ENCODE measurements at places on chromosomes 16 and 17.

GRCh38 chr17:78567991-78568390, 9.2 kb downstream of the DNAH17 start:
- DNase-seq, result no peak

DNA sequence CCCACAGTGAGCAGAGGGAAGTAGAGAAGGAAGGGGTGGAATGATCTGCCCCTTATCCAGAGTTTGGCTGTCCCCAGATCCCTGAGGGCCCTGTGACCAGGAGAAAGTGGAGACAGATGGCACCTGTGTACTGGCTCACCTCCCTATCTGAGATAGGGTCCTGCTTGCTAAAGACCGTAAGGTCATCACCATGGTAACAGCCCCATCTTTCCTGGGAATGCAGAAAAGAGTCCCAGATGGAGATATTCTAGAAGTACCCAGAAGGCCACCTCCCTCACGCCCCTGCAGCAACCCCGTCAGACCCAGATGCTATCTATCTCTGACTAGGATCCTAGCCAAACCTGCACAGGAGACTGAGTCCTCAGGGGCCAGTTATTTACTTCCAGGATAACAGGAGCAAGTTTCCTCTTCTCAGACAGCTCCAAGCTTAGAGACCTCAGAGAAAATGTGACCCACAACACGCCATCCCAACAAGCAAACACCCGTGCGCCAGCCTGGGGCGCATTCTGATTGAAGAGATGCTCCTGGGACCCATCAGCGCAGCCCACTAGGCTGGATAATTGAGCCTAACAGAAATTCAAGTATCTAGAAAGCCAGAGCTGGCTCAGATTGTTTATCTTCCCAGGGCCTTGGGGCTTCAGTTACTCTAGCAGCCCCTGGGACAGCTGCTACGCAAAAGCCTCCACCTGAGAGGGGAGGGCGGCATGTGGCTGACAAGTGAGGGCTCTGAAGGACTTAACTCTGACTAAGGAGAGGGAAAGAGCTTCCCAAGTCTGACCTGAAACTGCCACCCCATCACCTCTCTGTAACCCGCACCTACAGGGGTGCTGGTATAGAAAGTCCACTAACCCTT, 1.9 kb downstream of the ORMDL3 start:
- DNase-seq, result no peak

DNA sequence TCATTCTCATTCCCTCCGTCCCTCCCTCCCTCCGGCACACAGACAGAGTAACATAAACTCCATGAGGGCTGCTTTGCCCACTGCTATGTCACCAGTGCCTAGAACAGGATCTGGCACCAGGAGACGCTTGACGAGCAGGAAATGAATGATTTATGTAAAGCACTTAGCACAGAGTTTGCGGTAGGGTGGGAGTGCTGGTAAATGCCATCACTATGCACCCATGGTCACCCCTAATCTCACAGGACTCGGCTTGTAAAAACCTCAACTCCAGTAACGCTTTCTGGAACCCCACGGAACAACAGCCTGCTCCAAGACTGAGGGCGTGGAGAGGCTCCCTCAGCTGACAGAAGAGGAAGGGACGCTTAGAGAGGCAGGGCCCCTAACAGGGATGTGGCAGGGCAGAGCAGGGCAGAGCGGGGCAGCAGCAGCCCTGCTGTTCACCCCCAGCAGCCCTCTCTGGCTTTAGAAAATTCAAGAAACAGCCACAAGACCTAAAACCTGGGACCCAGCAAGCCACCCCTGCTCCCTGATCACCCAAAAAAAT, 156.9 kb downstream of the C16orf78 start:
- no peak for DNase-seq

DNA sequence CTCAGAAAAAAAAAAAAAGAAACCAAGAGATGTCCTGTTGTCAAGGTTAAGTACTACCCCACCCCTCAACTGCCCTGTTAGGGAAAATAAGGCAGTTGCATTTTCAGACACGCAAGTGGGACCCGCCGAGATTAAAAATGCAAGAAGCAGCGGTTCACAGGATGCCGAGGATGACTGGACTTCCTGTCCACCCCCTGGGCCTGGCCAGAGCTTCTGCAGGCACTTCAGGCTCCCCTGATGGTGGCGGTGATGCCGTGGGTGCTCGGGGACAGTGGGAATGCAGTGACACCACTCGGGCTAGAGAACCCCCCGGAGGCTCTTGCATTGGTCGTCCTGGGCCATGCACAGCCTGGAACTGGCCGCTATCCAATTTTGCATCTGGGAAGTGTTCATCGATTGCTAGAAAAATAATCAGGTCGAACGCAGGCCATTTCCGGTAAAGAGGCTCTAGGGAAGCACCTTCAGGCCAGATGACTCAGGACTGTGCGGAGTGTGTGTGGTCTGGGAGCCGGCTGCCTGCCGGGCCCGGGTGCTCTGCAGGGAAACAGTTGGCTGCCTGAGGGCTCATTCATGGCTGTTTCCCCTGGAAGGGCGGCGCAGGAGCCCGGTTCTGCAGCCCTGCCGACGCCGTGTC, 13.4 kb upstream of the CRISPLD2 start:
- DNase-seq, result no peak

DNA sequence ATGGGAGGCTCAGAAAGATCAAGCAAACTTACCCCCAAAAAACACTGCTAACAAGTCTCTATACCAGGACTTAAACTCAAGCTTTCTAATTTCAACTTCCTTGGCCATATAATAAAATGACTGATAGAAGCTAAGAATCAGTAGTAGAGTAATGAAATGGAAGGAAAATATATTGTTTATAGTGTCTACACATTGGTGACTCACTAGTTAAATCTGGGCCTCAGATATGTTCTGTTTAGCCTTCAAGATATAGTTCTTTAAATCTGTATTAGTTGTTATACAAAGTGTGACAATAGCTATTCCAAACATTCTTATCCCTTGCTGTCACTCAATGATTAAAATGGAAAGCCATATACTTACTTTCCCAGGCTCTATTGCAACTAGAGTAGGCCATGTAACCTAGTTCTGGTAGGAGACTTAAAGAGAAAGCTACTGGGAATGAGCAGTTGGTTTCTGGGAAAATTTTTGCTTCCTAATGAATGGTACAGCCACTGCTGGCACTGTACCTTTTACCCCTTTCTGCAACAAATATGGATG, 18.3 kb downstream of the SSH2 start:
- no peak for DNase-seq

DNA sequence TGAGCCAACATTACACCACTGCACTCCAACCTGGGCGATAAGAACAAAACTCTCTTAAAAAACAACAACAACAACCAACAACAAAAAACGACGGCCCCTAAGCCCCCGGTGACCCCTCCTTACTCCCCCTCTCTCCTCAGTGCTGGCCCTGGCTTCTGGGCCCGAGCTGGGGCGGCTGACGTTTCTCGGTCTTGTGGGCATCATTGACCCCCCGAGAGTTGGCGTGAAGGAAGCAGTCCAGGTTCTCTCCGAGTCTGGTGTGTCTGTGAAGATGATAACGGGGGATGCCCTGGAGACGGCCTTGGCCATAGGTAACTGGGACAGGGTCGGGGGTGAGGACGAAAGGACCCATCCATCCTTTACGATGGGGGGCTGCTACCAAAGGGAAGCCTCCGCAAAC, 52.7 kb downstream of the MEAK7 start:
- no peak for DNase-seq

- no peak for DNase-seq
Measured at GRCh38 chr17:61054436-61054835, 345.2 kb upstream of the TBX2 start.

- DNase-seq, result no peak
Measured at GRCh38 chr17:60230358-60230757, 80.6 kb downstream of the CA4 start.

DNA sequence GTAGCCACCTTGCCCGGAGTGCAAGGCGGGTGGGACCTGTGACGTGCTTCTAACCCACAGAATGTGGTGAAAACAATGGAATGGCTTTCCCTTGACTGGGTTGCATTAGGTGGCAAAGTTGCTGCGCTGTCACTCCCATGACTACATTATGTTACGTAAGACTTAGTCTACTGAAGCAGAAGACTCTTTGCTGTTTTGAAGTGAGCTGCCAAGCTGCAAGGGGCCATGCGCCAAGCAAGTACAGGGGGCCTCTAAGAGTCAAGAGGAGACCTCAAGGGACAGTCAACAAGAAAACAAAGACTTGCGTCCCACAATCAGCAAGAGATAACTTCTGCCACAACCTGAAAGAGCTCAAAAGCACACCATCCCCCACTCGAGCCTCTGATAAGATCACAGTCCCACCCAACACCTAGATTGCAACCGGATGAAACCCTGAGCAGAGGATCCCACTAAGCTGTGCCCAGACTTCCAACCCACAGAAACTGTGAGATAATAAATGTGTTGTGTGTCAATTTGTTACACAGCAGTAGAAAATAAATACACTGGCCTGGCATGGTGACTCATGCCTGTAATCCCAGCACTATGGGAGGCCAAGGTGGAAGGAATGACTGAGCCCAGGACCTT, 16.5 kb downstream of the ANKRD11 start:
- no peak for DNase-seq

- DNase-seq, result no peak
Measured at GRCh38 chr17:57727630-57728175, 17.4 kb downstream of the CCDC182 start.

DNA sequence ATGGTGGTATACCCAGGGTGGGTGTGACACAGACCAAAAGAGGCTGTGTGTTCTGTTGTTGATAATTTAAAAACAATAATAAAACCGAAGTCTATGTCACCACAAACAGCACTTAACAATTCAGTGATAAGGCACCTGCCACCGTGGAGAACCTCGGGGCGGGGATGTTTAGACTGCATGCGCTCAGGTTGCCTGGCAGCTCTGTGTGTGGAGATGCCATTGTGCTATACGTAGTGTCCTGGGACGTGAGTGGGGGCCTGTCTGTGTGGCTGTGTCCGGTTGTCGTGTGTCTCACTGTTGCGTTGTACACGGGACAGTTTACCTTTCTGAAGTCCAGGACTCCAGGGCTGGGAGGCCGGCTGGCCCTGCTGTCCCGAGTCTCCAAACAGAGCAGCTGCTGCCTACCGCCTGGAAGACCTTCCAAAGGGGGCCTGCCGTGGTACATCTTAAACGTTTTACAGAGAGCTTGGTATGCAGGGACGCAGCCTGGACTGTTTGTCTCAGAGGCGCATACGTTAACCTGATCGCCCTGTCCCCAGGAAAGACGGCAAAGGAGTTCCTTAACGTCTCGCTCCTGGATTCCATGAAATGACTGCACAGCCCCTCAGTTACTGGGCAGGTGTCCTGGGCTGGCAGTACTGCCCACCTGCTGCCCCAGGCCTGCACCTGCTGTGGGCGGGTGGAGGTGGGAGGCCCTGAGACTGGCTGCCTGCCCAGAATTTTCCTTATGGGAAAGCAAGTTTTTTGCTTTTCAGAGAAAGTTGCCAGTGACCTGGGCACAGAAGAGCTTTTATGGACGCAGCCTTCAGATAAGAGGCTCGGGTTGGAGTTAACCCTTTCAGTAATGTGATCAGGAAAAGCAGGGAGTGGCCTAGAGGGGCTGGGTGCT, 19.0 kb downstream of the SPIRE2 start:
- no peak for DNase-seq

GRCh38 chr17:17387017-17387497, 83.9 kb downstream of the NT5M start:
- DNase-seq, result no peak

DNA sequence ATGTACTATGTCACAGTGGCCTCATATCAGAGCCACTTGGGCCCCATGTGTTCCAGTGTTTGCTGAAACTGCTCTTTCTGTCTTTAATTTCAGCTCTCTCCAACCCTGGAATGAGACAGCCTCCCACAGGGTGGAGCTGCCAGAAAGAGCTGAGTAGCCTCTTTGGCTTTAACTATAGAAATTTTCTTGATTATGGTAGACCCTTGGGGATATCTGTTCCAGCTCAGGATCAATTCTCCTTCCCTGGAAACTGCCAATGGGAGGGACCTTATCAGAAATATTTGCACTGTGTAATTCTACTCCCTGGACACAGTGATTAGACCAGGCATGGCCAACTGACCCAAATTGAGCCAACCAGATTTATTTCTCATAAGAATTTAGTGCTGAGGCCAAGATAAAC, 39.0 kb upstream of the KDM8 start:
- DNase-seq, result no peak

GRCh38 chr16:28107232-28107631, 43.7 kb upstream of the GSG1L start:
- DNase-seq, result no peak

DNA sequence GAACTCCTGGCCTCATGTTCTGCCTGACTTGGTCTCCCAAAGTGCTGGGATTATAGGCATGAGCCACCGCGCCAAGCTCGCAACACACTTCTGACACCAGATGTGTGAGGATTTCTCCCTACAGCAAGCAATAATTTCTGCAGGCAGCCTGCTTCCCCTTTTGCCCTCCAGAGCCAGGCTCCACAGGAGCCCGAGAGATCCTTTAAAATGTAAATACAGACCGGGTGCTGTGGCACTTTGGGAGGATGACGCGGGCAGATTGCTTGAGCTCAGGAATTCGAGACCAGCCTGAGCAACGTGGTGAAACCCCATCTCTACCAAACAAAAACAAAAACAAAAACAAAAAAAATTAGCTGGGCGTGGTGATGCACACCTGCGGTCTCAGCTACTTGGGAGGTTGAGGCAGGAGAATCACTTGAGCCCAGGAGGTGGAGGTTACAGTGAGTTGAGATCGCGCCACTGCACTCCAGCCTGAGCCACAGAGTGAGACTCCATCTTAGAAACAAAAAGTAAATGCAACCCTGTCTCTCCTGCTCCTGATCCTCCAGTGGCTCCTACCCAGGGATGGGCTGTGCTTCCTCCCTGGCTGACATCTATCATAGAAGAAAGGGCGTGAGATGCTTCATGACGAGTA, 14.7 kb downstream of the C16orf96 start:
- DNase-seq, result no peak

DNA sequence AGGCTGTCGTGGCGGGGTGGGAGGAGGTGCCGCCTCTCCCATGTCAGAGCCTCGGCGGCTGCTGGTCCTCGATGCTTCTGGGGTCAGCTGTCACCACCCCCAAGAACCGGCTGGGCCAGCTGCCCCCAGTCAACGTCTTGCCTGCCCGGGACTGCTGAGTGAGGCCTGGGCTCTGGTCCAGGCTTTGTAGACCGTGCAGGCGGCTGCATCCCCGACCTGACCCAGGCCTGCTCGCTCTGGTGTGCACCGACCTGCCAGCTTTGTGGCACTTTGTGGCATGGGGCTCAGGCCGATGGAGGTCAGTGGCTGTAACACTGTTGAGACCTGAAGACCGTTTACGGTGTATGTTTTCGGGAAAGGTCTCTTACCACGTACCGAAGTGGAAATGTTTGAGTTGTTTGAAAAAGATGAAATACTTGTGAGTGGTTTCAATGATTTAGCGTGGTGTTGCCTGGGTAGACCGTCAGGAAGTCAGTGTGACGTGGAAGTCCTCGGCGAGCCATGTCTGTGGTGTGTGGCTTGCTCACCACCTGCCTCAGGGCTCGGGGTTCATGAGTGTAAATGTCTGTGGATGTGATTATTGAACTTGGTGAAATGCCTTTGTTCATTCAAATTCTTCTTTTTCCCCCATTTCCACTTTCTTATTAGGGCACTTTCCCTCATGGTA, 53.2 kb upstream of the ZNF750 start:
- DNase-seq, result no peak

DNA sequence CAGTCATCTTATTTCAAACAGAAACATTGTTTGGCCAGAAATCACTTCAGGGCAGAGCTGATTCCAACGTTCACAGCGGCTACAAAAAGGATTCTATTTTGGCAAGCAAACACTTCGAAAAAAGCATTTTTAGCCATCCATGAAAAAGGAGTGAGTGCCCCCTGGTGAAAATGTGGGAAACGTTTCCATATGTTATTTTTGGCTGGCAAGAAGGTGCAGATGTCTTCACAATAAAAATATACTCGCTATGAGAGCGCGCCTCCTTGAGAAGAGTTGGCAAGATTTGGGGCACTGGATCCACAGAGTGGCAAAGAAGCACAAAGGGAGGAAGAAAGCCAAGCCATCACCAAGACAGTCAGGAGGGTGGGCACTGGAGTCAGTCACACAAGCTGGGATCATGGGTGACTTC, 191.1 kb downstream of the CHD9NB start:
- DNase-seq, result peak; percentile 11

Measured in nephron progenitor cell (in vitro differentiated cells).